Stimulated activated CD4-positive, alpha-beta T cell treated with anti-CD3 and anti-CD28 coated beads, Interleukin-12 subunit alpha, Interleukin-12 subunit beta, amount 100 ng/mL, for 48 hours (primary cell): ENCODE measurements at places on chromosomes 1 and 21.

GRCh38 chr21:46559291-46559983 lies 45.4 kb downstream of the S100B start:
- peak; percentile 53 for DNase-seq

GRCh38 chr1:10895621-10896020 lies 99.2 kb upstream of the CASZ1 start:
- DNase-seq: no peak

GRCh38 chr21:27645285-27645684 lies 678.4 kb upstream of the ADAMTS5 start:
- no peak for DNase-seq

- DNase-seq: no peak
Measured at GRCh38 chr21:33070744-33070997, 730 bp downstream of the OLIG1 start.

DNA sequence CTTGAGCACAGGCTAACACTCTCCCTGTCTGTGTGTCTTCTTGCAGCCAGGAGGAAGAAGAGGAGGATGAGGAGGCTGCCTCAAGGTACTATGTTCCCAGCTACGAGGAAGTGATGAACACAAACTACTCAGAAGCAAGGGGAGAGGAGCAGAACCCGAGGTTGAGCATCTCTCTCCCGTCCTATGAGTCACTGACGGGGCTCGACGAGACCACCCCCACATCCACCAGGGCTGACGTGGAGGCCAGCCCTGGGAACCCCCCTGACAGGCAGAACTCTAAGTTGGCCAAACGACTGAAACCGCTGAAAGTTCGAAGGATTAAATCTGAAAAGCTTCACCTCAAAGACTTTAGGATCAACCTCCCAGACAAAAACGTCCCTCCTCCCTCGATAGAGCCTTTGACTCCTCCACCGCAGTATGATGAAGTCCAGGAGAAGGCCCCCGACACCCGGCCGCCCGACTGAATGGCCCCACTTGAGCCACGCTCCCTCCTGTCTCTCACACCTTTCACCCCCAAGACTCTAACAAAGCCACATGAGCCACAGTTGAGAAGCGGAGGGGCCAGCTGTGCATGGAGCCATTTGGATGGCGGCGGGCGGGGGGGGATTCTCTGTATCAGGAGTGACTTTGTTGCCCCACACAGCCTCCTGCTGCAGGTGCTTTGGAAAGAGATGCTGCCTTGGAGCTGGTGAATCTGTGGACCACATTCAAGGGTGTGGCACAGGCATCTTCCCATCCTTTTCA lies 27.6 kb upstream of the FHAD1 start:
- DNase-seq: no peak

- no peak for DNase-seq
Measured at GRCh38 chr21:45391743-45392572, 13.0 kb upstream of the COL18A1 start.

DNA sequence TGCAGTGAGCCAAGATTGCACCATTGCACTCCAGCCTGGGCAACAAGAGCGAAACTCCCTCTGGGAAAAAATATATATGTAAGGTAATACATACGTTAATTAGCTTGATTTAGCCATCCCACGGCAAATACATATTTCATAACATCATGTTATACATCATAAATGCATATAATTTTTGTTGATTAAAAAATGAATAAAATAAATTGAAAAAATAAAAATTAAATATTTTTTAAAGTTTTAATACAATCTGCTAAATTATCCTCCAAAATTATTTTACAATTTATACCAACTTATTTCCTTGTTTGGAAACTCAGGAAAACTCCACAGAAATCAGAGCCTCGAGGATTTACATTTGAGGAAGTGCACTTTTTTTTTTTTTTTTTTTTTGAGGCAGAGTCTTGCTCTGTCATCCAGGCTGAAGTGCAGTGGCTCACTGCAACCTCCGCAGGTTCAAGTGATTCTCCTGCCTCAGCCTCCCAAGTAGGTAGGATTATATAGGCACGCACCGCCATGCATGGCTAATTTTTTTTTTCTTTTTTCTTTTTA lies 12.6 kb upstream of the IPO9 start:
- DNase-seq: no peak

DNA sequence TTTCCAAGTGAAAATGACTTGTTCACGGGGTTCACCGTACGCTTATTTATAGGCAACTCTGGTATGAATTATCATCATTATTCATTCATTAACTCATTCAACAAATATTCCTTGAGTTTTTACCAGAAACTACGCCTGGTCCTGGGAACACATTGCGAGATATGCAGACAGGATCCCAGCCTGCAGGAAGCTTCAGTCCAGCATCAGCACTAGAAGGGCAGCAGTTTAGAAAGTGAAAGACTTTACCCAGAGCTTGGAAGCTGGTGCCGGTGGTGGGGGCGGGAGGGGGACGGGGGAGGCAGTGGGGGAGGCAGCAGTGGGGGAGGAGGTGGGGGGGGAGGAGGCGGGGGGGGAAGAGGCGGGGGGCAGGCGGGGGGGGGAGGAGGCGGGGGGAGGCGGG lies 55.9 kb downstream of the SETD4 start:
- DNase-seq: no peak

- DNase-seq: peak; percentile 40
Measured at GRCh38 chr21:42220138-42220701, 1.3 kb downstream of the ABCG1 start.

GRCh38 chr1:171973421-171973820 lies 132.1 kb downstream of the DNM3 start:
- DNase-seq: no peak

DNA sequence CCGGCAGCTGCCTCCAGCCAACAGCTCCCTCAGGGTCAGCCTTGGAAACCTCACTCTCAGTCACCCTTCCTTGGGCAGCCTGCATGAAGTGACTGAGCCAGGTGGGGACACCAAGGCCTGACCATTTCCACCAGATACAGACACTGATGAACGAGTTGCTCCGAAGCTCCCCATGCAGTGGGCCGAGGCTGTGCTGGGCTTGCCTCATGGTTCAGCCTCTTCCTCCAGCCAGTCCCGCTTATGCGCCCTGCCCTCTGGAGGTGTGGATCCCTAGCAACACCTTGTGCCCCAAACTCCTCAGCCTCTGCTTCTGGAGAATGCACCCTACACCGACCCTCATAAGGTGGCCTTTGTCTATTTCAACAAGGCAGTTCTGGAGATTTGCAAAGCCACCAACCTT lies 236.0 kb downstream of the RRAGC start:
- DNase-seq: no peak

DNA sequence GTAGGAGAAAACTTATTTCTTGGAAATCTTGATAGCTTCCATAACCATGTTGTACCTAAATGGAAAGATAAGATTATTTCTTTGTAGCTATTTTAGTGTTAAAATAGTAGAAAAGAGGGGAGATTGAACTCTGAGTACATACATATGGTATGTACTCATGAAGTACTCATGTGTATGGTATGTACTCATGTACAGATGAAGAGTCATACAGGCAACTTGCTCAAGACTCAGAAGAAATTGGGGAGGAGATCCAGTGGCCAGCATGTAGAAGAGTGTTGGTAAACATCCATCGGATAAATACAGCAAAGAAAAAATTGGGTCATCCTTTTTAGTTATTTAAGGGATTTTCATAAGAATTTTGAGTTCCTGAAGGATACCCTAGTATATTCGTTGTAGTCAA lies 29.0 kb downstream of the MDM4 start:
- no peak for DNase-seq

- no peak for DNase-seq
Measured at GRCh38 chr21:44749116-44749758, 37.9 kb upstream of the TSPEAR start.

DNA sequence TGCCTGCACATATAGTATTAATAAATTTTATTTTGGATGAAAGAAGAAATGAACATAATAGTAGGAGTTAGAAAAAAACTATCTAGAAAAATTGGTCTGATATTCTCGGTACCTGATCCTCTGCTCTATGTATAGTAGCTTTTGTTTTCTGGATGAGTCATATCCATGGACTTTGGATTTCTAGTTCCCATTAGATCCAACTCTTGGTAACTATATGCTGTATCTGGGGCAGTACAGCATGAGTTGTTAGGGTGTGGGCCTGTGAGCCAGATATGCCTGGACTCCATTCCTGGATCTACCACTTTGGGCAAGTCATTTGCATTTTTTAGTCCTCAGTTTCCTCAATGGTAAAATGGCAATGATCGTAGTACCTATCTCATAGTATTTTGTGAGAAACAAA lies 372.2 kb upstream of the PKN2 start:
- no peak for DNase-seq
